Uterus (tissue), 4 donors: ENCODE measurements at places on chromosomes 11 and 22.
A peak's percentile ranks its signal among the peaks of the same experiment; 100 is the strongest.

- peak; percentile 70 for DNase-seq
Measured at GRCh38 chr22:50530877-50531545, 1.2 kb upstream of the TYMP start.

GRCh38 chr11:31127290-31127689, 242.2 kb downstream of the DCDC1 start:
- DNase-seq, result no peak

DNA sequence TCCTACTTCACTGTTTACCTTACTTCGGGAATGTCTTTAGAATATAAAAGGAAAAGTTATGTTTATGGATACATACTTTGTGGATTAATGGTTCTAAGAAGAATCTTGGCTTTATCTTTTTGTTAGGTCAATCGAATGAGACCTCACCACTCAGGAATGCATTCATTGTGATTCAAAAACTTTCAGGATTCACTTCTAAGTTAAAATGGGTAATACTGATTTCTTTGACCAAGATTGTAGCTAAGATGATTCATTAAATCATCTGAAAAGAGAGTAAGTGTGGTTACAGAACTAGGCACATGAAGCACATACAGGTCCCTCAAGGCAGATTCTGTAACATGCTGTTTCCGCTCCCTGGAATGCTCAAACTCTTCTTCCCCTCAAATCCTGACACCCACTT, 716.4 kb downstream of the KCNA4 start:
- DNase-seq, result no peak

DNA sequence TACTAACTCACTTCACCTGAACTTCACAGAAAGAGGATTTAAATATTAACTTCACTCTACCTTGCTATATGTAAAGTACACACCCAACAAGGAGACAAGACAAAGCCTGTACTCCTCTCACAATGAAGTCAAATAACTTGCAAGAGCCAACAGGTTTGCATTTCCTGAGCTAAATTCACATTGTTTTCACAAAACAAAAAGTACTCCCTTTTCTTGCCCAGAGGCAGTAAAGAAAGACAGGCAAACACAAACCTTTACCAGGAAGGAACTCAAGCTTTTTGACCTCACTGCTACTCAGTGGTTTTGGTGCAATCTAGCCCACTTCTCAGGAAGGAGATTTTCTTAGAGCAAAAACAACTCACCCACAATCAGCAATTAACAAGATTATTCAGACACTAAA, 15.7 kb downstream of the USP28 start:
- no peak for DNase-seq

DNA sequence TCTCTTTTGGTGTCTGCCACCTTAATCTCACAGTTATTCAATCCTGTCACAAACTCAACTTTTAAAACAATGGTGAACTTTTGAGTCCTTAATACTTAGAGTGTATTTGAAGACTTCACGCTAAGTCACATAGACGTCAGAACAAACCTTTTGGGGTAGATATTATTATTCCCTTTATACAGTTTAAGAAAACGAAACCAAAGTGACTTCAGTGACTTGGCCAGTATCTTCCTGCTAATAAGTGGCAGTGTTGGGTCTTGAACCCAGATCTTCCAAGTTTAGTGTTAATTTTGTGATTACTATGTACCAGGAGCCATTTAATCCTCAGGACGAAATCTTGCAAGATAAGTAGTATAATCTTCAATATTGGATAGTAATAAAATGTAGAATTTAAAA, 691 bp downstream of the CEP295 start:
- no peak for DNase-seq

DNA sequence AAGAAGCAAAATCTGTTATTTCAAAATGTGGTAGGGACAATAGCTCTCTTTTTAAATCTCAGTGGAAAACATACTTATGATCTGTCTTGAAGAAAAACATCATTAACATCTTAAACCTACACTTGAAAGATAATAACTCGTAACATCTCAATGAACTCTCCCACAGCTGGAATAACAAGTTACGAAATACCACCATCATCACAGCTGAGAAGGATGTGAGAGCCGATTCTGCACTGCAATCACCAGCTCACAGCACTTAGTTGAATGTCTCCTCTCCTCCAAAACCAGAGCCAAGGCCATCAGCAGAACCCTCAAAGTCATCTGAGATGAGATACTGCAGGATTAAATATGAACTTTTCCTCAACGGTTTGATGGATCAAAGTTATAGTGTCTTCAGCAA, 124.3 kb downstream of the ARHGAP20 start:
- no peak for DNase-seq

GRCh38 chr11:96318399-96318798, 24.6 kb downstream of the MAML2 start:
- no peak for DNase-seq

GRCh38 chr11:48109046-48109666, 107.5 kb upstream of the OR4B1 start:
- no peak for DNase-seq

- no peak for DNase-seq
Measured at GRCh38 chr11:46246521-46246920, 30.9 kb upstream of the CREB3L1 start.

- no peak for DNase-seq
Measured at GRCh38 chr11:59427068-59427382, 812 bp upstream of the OR5A2 start.

GRCh38 chr11:18461909-18462308, 6.3 kb downstream of the LDHAL6A start:
- DNase-seq, result no peak

DNA sequence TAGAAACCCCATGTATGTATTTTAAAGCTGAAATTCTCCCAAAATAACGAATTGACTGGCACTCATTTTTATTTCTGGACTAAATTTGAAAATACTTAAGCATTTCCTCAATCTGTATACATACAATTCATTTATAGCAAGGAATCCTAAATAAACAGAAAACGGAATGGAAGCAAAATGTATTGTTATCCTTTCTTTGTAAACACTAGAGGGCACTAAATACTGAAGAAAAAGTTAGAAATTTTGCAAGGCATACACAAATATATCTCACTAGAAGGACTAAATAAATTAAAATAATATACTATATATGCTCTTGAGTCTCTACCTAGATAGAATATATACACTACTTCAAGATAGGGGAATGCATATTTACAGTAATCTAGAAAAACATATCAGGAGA, 23.1 kb upstream of the ANO5 start:
- no peak for DNase-seq

DNA sequence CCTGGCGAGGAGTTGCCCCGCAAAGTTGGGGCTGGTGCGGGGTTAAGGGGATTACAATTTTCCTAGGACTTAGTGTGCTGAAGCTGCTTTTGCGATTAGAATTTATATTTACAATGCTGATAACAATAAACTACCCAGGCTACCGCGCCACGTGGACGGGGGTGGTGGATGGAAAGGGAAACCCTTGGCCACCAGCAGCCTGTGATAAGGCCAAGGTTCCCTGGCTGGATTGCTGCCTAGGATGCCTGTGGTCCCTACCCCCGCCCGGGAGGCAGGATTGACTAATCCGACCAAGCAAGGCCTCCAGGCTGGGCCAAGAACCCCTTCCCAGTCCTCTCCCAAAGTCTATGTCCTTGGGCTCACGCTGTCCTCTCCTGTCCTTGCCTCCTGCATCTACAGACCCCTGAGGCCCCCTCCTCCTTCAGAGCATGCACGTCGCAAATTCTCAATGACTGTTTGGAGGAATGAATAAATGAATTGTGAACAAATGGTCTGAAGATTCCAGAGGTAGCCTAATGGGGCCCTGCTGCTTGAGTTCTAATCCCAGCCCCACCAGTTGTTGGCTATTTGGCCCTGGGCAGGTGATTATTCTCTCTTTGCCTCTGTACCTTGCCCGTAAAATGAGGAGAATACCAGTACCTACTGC, 7.6 kb upstream of the CHKA start:
- DNase-seq, result peak; percentile 74

- no peak for DNase-seq
Measured at GRCh38 chr11:64998141-64998540, 1.4 kb upstream of the BATF2 start.

DNA sequence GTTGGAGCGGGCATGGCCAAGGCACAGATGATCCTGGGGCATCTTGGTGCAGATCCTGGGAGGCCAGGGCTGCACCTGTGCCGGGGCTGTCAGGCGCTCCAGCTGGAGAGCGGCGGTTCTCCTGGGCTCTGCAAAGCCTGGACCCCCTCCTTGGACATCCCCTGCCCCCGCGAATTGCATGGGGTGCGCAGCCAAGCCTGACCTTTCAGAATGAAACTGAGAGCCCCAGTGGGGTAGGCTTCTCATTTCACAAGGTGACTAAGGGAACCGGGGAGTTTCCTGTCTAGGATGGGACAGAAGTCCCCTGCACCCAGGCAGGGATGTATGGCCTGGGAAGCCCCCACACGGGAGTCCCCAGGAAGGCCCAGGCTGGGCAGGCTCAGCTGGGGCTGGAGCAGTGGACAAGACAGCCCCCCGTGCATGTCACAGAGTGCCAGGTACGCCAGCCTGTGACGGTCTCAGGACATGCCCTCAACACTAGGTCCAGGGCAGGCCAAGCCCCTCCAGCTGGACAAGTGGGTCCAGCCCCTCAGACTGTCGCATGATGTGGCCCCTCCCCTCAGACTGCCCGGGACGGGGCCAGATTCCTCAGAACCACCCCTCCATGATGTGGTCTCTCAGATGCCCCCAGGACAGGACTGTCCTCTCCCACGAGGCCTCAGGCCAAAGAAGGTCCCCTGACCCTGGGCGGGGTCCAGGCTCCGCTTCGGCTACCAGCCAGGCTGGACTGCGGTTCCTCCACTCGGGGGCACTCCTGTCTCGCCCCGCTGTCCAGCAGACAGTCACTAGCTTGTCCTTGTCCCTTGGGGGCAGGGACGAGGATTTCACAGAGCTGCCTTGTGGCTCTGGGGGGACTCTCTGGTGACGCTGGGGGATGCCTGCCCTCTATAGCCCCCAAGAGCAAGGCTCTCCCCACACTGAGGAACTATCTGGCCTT, 2.3 kb downstream of the LSP1 start:
- no peak for DNase-seq
